ENCODE measurements at places on chromosomes 6 and 20.

GRCh38 chr20:8292793-8293192, 160.7 kb downstream of the PLCB1 start:
- no peak for DNase-seq

DNA sequence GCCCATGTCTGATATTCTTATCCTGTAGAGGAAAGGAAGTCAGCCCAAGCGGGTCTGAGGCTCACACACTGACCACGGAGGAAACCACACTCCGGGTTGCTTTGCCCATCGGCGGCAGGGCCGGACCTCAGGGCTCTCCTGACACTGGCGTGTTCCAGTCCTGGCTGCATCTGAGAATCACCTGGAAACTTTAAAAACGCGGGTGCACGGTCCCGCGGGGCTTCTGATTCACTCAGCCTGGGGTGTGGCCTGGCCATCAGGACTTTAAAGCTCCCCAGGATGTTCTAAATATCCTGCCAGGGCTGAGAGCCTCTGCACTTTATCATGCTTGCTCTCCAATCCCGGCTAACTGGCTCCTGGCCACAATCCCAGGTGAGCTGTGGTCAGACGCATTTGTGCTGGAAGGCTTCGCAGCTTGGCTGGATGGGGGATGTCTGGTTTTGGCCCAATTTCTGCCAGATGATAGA, 47.7 kb upstream of the DACT2 start:
- no peak for DNase-seq

- peak; percentile 72 for DNase-seq
These were observed 95.7 kb downstream of the PRDM1 start for GRCh38 chr6:106181664-106182418.

DNA sequence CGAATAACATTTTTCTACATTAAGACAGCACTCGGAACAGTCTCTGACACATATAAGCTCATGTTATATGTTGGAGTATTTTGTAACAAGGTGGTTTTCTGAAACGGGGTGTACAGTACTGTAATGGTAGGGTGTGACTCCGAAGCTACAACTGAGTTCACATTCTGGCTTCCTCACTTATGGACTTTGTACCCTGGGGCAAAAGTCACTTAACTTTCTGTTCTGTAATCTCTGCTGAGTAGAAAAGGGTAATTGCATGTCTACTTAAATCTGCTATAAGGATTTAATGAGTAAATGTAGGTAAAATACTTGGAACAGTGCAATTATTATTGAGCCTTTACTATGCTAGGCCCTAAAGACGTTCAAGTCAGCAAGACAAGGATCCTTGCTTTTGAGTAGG, 4.7 kb upstream of the LTV1 start:
- DNase-seq: no peak

- DNase-seq: no peak
These were observed 63.4 kb downstream of the TRAM2 start for GRCh38 chr6:52513464-52513863.

GRCh38 chr6:5723841-5724691, 282.7 kb downstream of the NRN1 start:
- DNase-seq: no peak

- no peak for DNase-seq
These were observed 70.1 kb downstream of the PHF3 start for GRCh38 chr6:63705707-63706106.

GRCh38 chr6:5088780-5089179, 3.6 kb downstream of the PPP1R3G start:
- no peak for DNase-seq

DNA sequence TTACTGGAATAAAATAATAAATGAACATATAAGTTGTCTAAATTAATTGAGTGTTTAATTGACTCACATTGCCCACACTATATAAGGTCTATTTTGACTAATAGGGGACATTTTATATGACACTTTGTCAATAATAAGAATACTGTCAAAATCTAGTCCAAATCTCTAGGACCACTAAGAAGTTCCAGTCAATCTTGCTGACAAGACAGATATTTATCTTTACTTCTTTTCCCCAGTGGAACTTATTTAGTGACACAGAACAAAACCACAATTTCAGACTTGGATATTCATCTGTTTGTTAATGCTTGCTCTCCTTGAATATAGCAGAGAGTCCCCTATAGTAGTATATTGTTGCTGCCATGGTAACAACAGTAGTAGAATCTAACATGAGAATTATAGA, 954.6 kb upstream of the MANEA start:
- DNase-seq: no peak

DNA sequence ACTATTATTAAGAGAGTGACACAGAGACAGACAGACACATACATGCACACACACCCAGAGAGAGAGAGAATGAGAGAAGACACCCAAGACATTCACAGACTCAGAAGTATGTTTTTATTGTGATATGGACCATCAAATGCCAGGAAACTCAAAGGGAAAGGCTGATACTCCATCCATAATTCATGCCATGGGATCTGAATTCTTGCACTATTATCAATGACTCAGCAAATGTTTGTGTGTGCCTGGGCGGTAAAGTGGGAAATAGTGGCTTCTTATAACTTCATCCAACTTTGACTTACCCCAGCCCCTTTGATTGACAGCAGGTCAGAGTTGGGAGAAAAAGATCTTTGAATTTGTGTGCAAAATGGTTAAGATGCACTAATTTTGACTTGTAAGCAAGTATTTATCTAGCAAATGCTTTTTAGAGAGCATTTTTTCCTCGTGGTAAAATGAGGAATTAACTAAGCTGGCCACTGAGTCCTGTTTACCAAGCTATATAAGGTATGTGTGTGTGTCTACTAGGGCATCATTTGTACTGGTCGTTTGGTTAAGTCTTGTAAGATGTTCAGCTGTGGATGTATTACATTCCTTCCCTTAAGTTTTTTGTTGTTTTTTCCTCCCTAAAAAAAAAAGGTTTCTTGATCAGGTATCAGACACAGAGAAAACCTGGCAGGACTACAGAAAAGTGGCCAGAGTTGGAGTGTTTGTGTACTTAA, 3.0 kb upstream of the CCN2 start:
- DNase-seq: no peak

DNA sequence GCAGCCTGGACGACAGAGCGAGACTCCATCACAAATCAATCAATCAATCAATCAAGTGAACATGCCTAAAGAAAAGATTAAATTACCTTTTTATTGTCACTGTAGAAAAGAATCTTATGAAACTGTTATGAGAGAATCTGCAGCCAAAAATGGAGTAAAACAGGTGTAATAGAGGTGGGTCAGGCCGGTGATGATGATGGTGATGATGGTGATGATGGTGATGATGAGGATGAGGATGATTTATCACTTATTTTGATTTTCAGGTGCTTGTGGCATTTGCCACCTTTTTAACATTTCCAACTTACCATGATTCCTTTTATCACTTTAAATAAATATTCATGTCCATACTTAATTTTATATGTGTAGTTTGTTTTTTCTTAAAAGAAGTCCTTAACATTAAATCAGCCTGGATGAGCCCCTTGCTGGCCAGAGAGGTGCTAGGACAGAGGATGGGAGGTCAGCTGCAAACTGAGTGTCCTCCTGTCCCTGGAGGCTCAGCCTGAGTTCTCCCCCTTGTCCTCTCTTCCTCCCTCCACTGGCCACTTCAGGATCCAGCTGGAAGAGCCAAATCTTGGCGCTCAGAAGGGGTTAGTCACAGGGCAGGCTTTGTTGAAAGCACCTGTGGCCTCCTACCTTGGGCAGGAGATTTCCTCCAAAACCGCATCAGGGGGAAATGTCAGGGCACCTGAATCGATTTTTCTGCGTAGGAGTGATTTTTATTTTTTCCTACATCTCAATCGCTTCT, 32.6 kb downstream of the SLC2A10 start:
- no peak for DNase-seq

DNA sequence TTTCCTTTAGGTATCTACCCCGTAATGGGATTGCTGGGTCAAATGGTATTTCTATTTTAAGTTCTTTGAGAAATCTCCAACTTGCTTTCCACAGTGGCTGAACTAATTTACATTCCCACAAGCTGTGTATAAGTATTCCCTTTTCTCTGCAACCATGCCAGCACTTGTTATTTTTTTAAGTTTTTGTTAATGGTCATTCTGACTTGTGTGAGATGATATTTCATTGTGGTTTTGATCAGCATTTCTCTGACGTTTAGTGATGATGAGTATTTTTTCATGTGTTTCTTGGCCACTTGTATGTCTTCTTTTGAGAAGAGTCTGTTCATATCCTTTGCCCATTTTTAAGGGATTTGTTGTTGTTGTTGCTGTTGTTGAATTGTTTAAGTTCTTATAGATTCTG, 871.1 kb downstream of the KIF16B start:
- peak; percentile 76 for DNase-seq

DNA sequence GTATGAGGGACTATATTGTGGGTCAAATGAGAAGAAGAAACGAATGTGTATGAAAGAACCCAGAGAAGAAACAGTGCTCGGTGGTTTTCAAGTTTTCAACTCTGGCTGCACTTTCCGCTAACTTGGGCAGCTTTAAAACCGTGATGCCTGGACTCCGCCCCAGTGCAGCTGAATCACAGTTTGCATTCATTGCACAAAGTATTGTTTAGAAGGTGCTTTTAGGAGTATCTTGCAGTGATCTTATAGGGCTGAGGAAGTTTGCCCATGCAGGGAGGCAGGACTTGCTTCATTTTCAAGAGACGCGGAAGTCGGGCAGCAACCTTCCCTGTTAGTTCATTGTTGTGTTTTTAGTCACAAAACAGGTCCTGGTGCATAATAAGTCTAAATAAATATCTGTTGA, 52.7 kb downstream of the RSPH3 start:
- no peak for DNase-seq

- DNase-seq: no peak
These were observed 136.6 kb downstream of the HTR1B start for GRCh38 chr6:77326711-77327110.

DNA sequence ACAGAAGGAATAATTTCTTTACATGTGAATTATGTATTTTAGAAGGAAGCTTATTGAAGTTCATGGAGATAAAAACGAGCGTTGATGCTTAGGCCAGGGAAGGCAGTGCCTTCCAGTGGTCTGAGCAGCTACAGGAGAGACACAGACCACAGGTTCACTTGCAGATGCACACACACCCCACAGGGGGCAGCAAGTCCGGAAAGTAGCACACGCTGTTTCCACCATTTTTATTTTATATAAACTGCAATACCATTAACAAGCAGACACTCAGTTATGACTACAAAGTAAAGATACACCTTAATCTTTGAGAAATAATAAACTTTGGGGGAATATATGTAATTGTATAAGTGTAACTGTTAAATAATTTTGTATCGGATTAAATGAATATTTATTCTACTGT, 13.5 kb upstream of the DACT2 start:
- no peak for DNase-seq

DNA sequence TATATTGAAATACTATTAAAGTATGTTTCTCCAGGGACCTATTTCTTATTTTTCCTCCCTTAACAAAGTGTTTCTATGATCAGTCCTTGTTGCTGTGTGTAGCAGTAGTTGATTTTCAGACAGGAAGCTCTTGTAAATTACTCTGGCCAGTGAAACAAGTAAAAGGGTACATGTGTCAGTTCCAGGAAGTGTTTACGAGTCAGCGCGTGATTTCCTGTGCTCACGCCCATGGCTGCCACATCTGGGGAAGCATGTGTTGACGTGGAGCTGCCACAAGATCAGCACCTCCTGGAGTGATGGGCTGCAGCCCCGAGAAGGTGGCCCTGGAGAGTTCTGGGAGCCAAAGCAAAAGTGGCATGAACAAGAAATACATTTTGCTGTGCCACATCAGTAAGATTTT, 38.6 kb upstream of the GGTLC1 start:
- DNase-seq: no peak

- DNase-seq: no peak
These were observed 53.7 kb upstream of the CHRNA4 start for GRCh38 chr20:63414720-63415430.

DNA sequence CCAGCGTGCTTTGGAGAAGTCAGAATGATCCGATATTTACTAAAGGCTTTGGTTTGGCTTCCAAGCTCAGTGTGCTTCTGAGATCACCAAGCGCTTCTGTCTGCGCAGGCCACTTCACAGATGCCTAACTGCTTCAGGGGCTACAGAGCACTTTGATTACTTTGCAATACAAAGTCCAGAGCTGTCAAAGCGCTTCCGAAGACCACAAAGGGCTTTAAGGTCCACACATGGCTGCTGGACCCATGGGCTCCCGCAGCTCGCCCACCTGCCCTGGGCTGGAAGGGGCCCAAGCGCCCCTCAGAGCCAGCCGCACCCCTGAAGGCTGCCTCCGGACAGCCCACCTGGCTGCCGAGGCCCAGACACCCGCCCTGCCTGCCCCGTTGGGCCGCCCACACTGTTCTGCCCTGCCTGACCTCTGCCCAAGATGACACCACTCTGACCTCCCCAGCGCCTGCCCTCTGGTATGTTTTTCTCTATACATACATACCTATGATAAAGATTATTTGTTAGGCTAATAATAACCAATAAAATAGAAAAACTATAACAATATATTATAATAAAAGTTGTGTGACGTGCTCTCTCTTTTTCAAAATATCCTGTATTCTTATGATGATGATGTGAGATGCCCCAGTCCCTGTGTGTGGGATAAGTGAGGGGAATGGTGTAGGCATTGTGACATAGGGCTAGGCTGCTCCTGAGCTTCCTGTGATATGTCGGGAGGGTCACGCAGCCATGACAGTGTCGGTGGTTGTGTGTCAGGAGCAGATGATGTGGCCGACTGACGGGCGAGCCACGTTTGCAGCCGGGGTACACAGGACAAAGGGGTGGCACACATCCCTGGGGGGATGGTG, 22.6 kb downstream of the DYNLT1 start:
- no peak for DNase-seq

DNA sequence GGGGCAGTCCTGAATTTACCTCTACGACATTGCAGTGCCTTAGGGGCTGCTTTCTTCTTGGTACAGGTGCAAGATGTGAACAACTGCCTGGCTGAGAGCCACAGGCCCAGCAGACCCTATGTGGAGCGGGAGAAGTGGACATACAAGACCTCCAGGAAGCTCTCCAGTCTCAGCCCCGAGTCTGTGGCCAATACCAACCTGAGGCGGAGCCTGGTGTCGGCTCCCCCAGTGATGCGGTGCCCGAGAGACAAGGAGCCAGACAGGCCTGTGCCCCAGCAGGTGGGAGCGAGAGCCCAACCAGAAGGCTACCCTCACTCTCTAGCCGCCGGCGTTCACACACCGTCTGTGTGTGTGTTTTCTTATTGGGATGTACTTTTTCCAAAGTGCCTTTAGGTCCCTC, 59.6 kb downstream of the EFCAB8 start:
- DNase-seq: no peak

DNA sequence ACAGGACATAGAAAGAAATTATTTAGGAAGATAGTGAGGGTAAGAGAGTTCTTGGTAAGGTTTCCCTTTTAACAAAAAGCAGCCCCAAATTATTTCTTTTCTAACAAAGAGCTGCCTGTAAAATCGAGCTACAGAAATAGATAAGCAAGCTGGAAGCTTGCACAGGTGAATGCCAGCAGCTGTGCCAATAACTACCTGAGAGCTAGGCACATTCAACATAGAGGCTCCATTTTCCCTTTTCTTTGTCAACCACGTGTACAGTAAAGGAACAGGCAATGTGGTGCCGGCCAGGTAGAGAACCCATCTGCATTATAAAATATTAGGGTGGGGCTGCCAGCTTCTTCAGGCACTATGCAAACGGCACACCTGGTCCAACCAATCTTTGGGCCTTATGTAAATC, 341.6 kb upstream of the JAG1 start:
- no peak for DNase-seq

GRCh38 chr6:82217018-82217586, 30.4 kb downstream of the IBTK start:
- no peak for DNase-seq

- no peak for DNase-seq
These were observed 69.4 kb upstream of the KCNG1 start for GRCh38 chr20:51092338-51092737.

GRCh38 chr6:150511313-150511712, 88.4 kb upstream of the PLEKHG1 start:
- no peak for DNase-seq

All from astrocyte of the spinal cord (primary cell).